ENCODE measurements at places on chromosomes 1 and 21.
A peak's percentile ranks its signal among the peaks of the same experiment; 100 is the strongest.

DNA sequence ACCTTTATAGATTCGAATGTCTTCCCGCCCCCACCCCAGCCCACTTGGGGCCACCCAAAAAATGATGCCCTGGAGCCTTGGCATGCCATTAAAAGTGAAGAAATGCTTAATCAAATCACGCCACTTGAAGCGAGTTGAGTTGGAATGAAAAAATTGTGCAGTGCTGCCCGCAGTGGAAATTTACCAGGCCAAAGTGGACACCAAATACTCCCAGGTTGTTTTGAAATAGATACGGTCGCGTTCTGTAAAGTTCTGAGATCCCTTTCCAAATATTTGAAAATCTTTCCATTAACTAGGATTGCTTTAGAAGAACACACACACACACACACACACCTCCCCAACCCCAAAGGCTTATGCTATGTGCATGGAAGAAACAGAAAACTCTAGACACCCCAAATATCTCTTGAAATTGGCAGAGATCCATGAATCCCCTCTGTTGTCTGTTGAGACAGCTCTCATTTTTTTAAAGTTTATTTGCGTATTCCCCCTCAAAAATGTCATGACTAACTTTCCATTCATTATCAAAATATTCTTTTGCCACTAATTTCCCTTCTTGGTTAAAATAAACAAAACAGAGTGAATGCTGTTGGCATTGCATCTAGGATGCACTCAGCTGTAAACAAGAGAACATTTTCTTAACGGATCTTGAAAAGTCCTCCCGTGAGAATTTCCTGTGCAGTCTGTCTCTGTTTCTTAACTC is 142.3 kb upstream of the KCNE2 start:
- no peak for DNase-seq

GRCh38 chr1:200627575-200628222 is 7.1 kb upstream of the KIF14 start:
- DNase-seq = no peak

GRCh38 chr1:227134686-227135314 is 183.5 kb downstream of the CDC42BPA start:
- DNase-seq = no peak

DNA sequence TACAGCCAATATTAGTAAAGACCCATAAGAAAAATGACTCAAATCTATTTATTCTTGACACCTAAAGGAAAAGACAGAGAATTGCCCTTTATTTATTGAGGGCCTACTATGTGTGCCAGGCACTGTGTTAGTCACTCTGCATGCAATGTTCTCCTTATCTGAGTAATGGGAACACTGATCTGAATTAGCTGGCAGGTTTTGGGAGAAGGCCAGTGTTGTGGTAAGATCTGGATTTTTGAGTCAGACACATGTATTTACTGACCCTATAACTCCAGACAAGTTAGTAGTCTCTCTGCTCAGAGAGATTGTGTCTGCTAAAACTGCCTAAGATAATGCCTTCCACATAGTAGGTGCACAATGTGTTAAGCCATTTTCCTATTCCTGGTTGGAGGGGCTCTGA is 17.3 kb downstream of the LCE4A start:
- DNase-seq = no peak

DNA sequence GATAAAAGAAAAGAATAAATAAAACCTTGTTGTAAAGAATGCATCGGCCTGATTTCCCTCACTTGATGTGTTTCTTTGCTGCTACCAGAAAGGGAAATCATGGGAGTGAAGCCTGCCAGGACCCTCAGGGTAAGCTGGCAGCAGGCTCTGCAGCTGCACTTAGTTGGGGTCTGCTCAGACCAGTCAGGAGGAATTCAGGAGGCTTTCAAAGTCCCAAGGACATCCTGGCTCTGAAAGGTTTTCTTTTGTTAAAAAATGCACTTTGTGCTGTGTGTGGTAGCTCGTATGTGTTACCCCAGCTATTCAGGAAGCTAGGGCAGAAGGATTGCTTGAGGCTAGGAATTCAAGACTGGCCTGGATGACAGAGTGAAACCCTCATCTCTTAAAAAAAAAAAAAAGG is 254.8 kb downstream of the ZNF648 start:
- DNase-seq = no peak

DNA sequence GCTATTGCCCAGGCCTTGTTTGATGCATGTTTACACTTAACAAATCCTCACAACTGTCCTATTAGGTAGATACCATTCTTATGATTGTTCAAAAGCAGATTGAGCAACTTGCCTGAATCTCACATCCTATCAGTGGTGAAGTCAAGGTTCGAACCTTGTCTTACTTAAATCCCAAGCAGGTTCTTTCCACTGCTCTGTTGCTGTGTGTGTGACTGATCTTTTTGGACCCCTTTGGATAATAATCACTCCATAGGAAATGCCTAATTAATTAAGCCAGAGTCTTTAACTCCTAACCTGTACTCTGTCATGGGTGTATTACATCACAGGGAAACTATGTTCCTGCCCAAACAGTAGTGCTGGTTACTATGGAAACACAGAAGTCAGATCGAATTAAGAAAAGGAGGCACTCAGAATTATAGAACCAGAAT is 84.2 kb downstream of the SPATA46 start:
- DNase-seq = no peak

DNA sequence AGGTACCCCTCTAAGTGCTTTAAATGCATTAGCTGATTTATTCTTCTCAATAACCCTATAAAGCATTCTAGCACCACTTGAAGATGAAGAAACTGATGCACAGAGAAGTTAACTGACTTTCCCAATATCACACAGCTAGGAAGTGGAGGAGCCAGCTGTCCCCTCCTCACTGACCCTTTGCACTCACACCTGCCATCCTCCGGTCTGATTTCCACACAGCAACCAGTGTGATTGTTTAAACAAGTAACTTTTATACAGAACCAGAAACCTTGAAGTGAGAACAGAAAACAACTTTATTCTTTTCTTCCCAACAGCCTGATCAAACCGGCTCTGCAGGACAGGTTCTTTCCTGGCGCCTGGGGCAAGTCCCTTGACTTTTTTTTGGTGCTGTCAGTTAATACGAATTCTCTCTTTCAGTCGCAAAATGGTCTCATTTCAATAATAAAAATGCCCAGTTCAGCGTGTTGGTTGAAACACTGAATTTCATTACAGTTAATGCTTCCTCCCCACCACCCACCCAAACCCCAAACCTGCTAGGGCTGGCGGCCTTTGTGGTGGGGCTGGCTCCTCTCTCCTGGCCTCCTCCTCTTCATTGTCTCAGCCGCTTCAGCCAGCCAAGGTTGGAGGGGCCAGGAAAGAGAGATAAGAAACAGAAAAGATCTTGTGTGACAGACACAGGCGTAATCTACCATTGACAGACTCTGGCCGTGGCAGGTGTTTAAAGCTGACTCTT is 26.4 kb upstream of the EEIG2 start:
- DNase-seq = no peak

- peak; percentile 62 for DNase-seq
These were observed 85.5 kb downstream of the CLIC4 start for GRCh38 chr1:24830680-24831272.

DNA sequence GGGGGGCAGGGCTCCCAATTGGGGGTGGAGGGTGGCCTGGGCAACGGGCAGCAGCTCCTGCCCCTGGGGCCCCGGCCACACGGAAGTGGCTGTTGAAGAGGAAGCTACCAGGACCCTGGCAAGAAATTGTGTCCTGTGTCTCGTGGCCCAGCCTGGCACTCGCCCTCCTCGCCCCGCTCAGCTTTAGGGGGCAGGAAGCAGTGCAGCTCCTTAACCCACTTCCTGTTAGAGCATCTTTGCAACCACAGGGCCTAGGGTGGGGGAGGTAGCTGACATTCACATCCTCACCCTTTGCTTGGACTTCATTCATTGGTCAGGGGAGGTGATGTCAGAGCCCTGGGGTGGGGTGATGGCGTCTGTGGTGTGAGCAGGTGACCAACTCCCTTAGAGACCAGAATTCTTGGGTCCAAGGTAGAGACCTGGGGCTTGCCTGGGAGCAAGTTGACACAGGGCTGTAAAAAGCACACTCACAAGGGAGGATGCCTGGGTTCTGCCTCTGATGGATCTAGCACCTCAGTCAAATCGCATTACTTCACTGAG is at the start of gene ARHGAP30:
TSS of gene ARHGAP30 (minus strand) at position 161 of the 540 bp plus-strand sequence. CDS start 267 bp downstream, outside the sequence.
- DNase-seq = no peak

DNA sequence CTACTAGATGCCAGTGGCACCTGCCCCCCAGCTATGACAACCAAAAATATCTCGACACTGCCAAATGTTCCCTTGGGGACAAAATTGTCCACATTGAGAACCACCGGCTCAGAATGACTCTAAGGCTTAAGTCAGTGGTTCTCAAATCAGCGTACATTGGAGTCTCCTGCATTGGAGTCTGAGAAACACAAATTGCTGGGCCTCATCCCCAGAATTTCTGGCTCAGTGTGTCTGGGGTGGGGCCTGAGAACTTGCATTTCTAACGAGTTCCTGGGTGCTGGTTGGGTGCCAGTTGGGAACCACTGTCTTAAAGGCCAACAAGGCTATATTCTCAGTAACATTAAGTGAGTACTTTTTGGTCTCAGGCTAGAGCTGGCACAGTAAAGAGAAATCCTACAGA is 77.7 kb upstream of the GADD45A start:
- DNase-seq = no peak

DNA sequence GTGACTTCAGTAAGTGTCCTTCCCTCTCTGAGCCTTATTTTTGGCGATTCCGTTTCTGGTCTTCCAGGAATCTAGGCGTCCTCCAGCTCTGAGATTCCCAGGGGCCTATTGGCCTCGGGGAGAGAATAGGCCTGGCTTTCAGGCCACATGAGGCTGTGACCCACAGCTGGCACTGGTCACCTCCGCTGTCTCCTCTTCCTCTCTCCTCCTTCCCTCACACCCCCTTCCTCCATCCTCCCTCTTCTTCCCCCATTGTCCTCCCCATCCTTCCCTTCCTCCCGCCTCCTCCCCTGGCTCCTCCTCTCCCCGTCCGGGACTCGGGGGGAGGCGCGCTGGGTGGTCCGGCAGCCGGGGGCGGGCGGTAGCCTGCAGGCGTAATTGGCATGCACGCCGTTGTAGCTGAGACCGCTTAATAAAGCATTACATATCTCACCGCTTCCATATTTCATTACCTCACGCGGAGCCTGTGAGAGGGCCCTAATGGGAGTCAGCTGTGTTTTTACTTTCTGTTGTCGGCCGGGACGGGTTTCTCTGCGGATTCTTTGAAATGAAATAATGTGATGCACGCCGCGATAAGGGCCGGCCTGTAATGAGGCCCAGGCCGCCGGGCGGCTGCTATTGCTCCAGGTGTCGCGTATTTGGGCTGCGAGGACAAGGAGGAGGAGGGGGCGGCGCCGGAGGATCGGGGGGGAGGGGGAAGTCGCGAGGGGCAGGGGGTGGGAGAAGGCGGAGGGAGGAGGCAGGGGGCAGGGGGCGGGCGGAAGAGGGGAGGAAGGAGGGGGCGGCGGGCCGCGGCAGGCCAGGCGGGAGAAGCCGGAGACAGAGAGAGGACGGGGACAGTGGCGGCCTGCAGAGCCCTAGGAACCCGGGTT is 95.3 kb downstream of the FOXD2 start:
- DNase-seq = no peak

GRCh38 chr1:91501971-91502671 is 1.5 kb downstream of the CDC7 start:
- DNase-seq = peak; percentile 13

GRCh38 chr21:41956926-41957729 is 3.3 kb upstream of the C2CD2 start:
- no peak for DNase-seq

DNA sequence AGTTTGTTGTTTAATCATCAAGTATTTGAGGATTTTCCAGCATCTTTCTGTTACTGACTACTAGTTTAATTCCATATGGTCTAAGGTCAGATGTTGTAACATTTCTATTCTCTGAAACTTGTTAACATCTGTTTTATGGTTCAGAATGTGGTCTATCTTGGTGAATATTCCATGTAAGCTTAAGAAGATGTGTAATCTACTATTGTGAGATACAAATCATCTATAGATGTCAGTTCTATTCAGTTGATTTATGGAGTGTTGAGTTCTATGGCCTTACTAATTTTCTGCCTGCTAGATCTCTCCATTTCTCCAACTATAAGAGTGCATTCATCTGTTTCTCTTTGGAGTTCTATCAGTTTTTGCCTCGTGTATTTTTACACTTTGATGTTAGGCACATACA is 31.5 kb downstream of the WARS2 start:
- DNase-seq = no peak

- DNase-seq = no peak
These were observed 4.2 kb downstream of the RSPO1 start for GRCh38 chr1:37630426-37631028.

DNA sequence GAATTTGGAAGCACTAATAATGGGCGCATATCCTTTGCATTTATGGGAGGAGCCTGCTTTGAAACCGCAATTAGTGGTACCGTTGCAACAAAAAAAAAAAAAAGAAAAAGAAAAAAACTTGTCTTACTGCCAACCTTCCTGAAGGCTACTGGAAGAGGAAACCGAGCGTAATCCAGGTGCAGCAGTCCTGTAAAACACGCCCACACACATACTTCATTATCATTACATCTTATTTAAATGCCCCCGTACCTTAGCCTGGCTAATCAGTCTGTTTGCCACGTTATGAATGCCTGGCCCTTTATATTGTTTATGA is 686 bp upstream of the ZNF281 start:
- DNase-seq = no peak

GRCh38 chr1:183476081-183476480 is 3.8 kb downstream of the SMG7 start:
- no peak for DNase-seq

GRCh38 chr1:34066166-34066565 is 98.9 kb downstream of the CSMD2 start:
- DNase-seq = no peak
